HAP-1 (cell line): ENCODE measurements at places on chromosomes 2 and 18.
A peak's percentile ranks its signal among the peaks of the same experiment; 100 is the strongest.

DNA sequence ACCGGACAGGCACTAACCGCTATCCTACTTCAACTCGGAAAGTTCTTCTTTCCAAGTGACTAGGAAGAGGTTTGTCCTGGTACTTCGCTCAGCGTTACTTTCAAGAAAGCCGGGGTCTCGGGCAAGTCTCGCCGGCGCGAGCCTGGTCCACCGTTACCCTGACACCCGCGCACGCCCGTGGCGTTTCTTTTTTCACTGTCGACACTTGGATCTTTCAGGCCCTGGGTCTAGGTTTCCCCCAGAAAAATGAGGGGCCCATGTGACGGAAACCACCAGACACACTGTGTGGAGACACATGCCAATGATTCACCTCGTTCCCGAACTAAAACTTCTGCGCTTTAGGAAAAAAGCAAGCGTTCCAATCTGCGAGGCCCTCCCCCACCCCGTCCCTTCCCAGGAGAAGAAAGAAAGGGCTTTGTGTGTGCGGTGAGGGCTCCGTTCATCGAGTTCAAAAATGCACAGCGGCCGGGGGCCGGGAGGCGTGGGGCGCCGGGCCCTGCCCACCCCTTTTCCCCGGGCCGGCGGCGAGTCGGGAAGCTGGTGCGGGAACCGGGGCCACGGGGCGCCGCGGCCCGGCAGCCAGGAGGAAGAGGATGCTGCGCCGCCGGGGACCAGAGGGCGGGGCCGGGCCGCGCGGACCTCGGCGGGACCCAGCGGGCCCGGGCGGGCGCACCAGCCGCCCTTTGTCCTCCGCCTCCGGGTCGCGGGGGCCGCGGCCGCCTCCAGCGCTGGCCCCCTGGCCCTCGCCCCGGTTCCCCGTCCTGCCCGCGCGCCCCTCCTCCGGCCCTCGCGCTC, 2.6 kb downstream of the ZNF521 start:
- DNase-seq = no peak

DNA sequence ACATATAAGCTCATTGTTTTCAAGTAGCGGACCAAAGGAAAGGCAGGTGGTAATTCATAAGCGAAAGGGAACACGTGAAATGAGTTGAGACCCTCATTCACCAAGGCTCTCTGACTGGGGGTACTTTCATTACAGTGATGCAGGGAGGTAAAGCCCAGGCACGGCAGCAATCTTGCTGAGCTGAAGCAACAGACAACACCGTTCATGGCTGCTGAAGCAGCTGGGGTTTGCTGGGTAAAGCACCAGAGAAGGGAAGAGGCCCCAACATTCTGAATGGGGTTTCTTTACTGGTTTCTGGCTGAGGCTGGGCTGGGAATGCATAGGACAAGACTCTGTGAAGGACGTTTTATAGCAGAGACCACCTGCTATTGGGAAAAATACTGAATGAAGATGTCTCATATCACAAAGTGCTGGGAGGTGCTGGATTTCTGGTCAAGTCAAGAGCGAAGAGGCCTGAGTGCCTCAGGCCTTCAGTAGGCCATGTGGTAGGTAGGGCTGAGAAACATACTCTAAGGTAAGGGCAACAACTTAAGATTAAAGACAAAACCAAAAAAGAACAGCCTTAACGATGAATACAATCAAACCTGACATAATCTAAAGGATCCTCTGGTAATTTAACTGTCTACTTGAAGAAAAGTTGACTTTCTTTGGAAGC, 324.7 kb upstream of the PIK3C3 start:
- DNase-seq = no peak

DNA sequence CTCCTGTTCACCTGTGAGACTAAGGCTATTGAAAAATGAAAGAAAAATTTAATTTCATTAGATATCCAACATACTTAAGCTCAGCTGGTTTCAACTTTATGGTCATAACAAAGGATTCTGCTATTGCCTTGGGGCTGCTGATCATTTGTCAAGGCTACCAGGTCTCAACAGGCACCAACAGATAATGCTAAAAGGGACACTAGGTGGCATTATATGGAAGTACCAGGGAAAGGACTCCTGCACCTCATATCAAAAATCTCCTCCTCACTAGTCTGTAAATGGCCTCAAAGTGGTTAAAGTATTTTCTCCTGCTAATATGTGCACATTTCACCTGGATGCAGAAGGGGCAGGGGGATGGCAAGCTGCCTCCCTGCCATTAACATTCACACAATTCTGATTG, 167.9 kb upstream of the REG3A start:
- no peak for DNase-seq

DNA sequence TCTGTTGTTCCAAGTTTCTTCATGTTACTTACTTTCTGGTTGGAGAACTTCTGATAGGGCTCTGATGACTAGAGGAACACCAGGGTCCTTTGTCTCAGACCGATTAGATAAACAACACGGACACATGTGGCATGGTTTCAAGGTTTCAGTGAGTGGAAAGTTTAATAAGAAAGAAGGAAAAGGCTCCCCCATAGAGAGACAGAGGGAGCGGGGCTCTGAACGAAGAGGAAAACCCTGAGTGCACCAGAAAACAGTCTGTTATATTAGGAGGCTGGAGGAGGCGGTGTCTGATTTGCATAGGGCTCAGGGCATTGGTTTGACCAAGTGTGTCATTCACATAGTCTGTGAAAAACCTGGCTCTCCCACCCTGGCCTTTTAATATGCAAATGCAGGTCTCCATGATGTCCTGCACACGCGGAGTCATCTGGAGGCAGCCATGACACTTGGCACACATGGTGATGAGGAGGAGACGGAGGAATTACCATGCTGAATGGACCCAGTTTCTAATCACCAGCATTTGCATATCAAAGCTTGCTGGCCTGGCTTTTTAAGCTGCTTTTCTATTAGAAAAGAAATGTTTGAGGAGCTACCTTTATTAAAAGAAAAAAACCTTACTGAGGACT, 94.2 kb downstream of the PTPN4 start:
- peak; percentile 85 for DNase-seq

DNA sequence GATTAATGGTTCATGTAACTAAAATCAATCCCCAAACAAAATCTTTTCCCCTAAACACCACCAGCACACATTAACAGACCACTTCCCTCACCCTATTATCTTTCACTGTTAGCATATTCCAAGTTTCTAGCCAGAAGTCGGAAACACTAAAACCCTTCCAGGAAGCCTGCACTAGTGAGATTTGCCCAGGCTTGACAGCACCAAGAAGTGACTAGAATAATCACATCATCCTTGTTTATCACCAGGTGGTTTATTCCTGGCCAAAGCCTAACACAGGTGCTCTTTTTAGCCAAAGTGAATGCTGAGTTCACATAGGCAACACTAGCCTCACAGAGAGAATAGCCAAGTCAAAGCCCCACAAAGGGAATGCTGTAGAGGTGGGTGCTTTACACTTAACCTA, 221.2 kb upstream of the HNRNPA3 start:
- DNase-seq = no peak

DNA sequence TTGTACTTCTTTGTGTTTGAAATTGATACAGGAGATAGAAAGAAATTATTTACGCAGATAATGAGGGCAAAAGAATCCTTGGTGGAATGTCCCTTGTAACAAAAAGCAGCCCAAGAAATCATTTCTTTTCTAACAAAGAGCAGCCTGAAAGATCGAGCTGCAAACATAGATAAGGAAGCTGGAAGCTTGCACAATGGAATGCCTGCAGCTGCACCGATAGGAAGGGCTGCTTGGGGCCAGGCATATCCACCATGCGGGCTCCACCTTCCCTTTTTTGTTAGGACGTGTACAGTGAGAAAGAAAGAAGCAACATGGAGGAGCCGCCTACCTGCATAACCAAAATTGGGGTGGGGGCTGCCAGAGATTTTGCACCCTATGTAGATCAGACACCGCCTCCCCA, 568.7 kb downstream of the METTL4 start:
- no peak for DNase-seq

- no peak for DNase-seq
These were observed 25.7 kb downstream of the ABHD3 start for GRCh38 chr18:21678859-21679258.

DNA sequence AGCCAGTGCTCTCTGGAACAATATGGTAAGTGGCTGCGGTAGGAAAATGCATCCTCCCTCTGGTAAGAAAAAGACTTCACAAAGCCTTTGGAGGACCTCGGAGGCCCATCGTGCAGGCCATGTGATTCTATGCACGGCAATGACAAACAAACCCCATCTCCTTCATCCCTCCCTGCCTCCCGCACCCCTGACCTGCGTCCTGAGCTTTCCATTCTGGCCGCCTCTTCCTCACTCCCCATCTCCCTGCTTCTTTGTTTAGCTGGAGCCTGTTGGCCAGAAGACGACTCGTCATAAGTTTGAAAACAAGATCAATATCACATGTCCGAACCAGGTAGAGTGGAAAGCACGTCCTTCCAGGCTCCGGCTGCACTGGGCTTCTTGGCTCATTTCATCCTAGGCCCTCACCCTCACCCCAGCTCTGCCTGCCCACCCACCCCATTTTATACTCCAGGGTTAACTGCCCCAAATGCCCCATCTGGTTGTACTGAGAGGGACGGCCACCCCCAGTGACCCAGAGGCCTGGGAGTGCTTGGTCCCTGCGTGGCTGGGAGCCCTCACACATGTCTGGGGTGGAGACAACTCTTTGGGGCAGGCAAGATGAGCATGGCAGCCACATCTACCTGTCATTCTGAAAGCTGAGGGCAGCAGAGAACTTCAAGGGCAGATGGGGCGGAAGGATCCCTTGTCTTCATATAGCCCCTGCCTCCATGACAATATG, 94.0 kb downstream of the PLB1 start:
- DNase-seq = no peak

DNA sequence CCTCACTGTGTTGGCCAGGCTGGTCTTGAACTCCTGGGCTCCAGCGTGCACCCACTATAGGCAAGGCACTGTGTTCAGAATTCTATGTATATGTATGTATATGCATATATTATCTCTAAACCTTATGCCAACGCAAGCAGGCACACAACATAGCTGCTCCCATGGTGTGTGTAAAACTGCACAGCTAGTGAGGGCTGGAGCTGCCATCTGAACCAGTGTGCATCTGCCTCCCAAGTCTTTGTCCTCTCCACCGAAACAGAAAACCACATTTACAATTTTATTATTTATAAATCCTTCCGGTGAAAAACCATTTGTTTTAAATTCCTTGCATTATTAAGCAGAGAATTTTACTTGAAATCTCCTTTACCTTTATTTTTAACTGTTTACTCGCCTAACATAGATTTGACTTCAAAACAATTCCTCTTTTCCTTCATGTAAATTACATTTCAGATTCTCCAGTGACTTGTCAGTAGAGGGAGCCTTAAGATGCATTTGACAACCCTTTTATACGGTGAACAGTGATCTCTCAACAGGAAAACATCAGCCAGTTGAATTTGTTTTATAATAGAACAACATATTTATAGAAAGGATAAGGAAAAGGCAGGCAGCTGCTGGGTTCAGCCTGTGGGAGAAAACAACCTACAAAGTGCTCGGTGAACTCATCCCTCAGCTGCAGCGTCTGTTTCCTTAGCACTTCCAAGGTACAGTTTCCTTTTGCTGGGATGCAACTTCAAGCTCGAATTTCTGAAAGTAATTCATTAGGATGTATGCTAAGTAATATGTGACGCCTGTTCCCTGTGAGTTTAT, 101.2 kb downstream of the MYT1L start:
- no peak for DNase-seq

- DNase-seq = no peak
These were observed 244.7 kb downstream of the HRH4 start for GRCh38 chr18:24704946-24705630.

DNA sequence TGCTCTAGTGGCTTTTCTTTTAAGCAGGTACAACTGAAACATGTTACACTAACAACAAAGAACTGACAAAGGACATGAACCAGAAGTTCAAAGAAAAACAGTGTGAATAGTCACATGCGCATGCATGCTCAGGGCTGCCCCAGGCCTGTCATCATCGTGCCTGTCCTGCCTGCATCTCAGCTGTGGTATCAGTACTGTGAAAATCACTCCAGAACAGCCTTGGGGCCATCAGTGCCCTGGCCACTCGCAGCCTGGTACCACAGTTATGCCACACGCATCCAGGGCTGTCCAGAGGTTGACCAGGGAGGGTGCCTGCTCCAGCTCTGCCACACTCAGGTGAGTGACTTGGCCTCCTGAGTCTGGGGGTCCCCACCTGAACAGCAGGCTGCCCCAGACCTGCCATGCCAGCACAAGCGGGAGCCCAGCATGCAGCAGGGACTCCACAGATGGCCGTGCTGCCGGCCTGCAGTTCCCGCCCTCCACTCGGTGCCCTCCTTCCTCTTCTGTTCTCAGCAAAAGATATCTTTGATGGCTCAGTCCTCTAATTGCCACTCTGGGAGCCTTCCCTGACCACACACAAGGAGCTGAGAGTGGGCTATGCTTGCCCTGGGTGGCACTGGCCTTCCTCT, 12.3 kb downstream of the LIMS2 start:
- DNase-seq = no peak

DNA sequence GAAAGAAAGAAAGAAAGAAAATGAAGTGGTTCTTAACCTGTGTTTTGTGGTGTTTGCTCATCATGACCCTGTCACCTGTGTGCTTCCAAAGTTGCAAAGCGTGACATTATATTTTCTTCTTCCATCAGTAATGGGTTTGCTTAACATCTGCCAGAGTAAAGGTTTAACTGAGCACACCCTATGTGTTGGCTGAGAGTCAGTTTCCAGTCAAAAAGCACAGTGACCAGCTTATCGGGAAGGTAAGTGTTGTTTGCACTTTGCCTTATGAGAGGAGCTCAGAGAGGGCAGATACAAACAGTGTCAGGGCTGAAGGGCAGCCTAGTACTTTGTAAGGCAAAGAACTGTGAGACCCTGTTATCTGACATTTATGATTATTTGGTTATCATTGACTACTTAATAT, 406.2 kb upstream of the CWC22 start:
- DNase-seq = no peak

DNA sequence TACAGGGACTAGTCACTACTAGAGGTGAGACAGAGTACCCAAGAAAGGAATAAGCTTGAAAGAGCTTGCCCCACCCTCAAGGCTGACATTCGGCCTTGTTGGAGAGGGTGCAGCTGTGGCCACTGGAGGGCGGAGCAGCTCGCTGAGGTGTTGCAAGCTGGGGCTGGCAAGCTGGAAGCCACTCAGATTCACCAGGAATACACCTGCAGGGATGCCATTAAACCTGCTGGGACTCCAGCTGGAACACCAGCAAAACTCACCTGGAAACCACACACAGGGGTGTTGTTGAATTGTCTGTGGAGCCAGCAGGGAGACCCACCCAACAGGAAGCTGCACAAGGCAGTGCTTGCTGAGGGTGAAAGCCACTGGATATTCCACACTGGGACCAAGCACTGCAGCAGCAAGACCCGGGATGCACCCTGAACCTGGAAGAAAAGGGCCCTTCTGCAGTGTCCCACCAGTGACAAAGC, 26.1 kb downstream of the KCTD18 start:
- DNase-seq = peak; percentile 8

GRCh38 chr2:105888625-105889024, 143.9 kb downstream of the NCK2 start:
- DNase-seq = no peak

DNA sequence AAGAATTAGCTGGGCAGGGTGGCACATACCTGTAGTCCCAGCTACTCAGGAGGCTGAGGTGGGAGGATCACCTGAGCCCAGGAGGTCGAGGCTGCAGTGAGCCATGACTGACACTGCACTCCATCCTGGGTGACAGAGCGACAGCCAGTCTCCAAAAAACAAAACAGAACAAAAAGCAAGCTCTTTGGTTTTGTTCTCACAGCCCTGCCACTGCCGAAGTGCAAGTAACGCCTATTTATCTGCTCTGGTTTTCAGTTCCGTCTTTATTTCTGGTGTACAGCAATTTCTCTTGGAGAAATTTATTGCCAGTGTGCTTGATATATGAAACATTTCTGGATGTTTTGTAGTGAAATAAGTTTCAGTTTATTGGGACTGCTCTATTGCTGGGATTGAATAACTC, 61.9 kb downstream of the RAB10 start:
- no peak for DNase-seq
